Stimulated activated CD4-positive, alpha-beta T cell treated with anti-CD3 and anti-CD28 coated beads, Interleukin-12 subunit alpha, Interleukin-12 subunit beta, amount 100 ng/mL, for 48 hours (primary cell): ENCODE measurements at places on chromosomes 16 and 17.

DNA sequence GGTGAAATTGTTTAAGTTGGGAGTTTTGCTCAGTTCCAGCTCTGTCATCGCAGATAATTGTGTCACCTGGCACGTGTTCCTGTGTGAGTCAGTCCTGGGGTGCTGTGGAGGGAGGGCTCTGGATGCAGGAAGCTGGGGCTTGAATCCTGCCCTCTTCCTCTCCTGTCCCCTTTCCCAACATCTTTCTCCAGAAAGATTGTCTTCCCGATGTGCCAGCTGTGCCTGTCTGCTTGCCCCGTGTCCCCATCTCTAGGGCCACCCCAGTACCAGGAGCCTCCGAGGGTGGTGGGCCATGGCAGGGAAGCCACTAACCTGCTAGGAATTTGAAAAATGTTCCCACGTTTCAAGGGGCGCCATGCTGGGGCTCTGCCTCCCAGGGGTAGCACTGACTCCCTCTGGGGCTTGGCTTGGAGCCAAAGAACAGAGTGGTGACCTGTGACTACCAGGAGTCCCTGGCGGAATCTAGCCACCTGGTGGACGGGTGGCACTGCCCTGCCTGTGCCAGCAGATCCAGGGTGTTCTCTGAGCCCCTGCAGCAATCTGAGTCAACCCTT lies 198.1 kb downstream of the ENGASE start:
- no peak for DNase-seq

DNA sequence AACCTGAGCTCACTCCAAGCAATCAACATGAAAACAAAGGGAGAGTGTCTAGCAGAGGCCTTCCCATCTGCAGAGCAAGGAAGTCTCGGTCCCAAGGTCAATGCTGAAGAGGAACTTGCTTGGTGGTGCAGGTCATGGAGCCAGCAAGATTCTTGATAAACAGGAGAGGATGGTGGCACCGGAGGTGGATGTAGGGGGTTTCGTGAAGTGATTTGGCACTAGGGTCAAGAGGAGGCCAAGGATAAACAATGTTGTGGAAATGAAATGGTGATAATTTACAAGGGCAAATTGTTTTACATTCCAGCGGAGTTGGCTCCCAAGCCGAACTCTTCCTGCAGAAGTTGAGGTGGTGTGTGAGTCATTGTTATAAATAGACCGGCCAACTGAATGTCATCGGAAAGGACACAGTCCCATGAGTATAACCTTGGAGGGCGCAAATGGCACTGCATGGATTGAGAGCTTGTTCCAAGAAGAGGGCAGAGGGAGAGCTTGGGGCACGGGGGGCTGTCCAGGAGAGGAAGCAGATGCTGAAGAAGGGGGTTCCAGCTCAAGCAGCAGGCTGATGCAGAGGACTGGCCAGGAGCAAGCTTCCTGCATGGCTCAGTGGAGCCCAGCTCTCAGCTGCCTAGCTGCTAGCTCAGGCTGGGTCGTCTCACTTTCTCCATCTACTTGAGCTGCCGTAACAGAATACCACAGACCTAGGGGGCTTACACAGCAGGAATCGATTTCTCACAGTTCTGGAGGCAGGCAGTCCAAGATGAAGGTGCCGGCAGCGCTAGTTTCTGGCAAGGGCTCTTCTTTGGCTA lies 136.6 kb downstream of the COPRS start:
- no peak for DNase-seq

DNA sequence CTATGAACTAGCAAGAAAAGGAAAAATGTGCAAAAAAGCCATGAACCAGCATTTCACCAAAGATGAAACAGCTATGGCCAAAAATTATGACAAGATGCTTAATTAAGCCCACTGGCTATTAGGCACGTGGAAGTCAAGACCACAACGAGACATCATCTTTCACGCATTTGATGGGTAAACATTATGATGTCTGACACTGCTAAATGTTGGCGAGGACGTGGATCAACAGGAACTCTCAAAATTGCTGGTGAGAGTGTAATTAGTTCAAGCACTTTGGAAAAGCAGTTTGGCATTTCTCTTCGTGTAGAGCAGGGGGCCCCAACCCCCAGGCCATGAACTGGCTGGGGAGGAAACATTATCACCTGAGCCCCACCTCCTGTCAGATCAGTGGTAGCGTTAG lies 39.6 kb upstream of the ADGRG1 start:
- DNase-seq = no peak

DNA sequence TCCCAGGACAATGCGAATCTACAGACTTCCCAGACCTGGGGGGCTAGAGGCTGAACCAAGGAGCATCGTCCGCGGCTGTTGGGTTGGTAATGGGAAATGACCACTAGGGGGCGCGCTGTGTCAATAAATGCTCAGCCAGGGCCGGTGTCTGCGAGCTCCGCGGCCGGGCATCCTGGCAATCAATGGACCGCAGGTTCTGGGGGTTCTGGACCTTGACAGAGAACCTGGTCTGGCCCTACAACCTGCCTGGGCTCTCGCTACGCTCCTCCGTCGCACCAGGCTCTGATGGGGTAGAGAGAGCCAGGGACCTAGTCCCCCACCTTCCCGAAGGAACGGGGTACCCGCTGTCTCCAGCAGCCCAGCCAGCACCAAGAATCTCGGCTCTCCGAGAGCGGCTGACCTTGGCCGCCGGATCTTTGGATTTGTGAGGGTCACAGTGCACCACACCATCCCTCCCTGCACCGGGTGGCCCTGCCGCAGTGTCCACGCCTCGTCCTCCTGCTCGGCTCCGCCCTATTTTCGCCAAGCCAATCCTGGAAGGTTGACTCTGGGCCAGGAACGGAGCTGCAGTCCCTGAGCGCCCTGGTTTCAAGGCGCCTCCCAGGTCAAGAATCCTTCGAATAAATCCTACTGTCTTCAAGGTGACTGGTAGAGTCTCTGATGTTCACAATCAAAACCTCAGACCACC lies 20.4 kb upstream of the BEAN1 start:
- peak; percentile 79 for DNase-seq

DNA sequence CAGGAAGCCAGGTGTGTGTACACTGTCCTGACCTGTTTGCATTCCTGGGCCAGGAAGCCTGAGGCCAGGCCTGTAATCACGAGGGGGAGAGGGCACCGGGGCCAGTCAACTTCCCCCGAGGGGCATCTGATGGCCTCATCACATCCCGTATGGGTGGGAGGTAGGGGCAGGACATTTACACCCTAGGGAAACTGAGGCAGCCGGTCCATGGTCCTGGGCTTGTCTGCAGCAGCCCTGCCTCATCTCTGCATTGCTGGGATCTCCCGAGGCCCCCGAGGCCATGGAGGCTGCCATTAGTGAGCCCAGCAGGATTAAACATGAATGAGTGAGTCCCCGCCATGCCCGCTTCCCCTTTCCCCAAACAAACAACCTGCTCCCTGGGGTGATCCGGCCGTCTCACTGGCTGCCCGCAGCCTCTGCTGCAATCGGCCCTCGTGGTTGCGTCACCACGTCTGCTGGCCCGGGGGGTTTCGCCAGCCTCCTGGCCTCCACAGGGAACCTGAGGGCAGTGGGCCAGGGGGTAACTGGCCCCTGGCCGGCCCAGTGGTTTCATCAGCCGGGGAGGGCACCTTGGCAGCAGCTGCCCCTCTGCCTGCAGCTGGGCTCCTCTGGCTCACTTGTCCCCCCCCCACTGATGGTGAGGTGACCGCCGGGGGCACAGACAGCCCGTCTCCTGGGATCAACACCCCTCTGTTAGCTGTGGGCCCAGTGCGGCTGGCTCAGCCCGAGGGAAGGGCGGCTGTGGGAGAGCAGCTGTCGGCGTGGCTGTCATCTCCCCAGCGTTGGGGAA lies 88.3 kb upstream of the GSE1 start:
- DNase-seq = no peak

- no peak for DNase-seq
Observed at GRCh38 chr17:15109608-15110007, 155.5 kb downstream of the PMP22 start.

DNA sequence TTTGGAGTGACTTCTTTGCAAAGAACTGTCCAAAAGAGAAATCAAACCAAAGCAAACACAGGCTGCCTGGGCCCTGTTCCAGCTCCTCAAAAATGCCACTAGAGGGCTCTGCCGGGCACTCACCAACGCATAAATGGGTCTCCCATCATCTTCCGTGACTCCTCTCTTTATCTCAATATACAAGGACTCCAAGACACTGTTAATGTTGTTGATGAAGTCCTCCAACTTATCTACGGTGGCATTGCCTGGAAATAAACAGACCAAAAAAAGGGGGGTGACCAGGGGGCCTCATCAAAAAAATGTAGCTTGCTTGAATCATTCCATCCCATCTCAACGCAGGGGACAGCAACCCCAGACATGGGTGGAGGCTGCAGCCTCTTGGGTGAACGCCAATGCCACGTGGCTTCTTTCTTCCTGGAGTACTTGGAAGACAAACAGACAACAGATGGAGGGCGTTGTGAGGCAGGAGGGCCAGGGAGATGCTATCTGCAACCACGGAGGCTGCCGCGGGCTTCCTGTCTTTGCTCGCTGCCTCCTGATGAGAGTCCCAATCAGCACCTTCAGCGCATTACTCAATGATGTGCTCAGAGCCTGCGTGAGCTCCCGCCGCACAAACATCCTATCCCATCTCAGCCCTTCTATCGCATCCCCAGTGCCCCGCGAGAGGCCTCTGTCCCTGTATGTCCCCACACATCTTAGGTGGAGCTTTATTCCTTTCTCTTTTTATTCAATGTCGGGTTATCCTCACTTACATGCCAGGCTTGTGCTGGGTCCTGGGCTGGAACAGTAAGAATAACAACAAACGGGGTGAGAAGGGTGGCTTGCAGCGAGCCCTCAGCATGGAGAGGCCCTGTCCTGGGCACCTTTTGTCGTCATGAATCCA lies 32.0 kb downstream of the KDM8 start:
- peak; percentile 63 for DNase-seq

GRCh38 chr17:42112552-42113176 lies at the start of gene DHX58:
TSS of gene DHX58 (minus strand) at chr17:42112714. CDS start at chr17:42111892, 822 bp downstream.
- DNase-seq = peak; percentile 68

GRCh38 chr16:68236137-68236825 lies 354 bp upstream of the ESRP2 start:
- no peak for DNase-seq

DNA sequence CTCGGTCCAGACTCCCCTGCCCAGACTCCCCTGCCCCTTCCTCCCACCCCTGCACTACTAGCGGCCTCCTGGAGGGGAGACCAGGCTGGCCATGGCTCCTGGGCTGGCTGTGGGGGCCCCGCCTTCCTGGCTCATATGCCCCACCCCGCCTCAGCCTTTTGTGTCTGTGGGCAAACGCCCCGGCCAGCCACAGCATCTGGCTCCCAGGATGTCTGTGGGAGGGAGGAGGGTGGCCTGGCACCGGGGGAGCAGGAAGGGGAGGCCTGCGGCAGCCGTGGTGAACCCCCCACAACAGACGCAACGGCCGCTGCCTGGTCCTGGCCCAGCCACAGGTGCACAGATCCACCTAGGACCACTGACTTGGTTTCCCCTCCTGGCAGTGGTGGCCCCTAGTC lies 32.9 kb downstream of the BAHCC1 start:
- no peak for DNase-seq

DNA sequence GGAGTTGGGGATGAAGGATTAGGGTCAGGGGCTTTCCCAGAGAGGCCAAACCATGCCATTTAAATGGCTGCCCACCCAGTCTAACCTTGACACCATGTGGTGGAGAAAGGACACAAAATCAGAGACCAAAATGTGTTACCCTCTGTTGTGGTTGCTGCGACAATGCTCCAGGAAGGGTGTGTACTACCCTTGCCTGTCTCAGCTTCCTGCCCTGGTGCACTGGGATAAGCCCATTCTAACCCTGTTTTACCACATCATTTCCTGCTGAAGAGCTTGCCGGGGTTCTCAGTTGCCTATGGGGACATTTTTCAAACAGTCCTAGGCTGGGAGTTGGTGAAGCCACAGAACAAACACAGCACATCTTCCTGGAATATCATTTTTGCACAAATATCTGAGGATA lies 4.9 kb downstream of the OR4D1 start:
- DNase-seq = peak; percentile 8

GRCh38 chr17:27862840-27863239 lies 30.3 kb downstream of the LYRM9 start:
- no peak for DNase-seq

DNA sequence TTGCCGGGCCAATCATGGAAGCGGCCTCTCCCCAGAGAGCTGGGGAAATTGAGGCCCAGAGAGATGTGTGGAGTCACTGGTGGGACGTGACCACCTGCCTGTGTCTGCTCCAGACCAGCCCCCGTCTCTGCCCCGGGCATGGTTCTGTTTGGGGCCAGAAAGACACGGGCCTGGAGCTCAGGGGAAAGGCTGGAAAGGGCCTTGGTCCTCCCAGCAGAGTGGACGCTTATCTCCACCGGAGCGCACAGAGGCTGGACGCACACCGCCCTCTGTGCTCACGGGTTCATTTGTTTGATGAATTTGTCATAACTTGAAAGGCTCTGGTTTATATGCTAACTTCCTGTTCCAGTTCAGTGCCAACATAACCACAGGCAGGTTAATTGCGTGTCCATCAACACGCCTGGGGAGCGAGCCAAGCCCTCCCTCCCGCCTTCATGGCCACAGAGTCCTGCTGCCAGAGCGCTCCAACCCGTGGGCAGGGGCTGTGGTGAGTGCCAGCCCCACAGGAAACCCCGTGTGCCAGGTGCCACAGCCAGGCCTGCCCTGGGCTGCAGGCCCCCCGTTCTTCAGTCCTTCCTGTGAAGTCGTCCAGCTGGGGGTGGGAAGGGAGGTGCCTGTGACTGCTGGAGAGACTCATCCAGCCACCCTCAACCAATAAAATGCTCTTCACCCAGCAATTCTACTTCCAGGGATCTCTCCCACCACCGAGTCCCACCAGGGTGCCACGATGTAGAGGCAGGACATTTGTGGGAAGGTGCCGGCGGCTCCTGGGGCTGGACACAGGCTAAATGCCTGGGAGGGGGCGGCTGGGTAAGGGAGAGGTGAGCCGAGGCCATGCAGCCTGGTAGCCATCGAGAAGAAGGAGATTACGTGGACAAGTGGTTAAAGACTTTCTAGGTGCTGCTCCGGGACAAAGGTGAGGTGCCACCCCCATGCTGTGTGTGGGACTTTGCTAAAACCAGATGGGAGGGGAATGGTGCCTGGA lies 29.4 kb upstream of the BAHCC1 start:
- no peak for DNase-seq

DNA sequence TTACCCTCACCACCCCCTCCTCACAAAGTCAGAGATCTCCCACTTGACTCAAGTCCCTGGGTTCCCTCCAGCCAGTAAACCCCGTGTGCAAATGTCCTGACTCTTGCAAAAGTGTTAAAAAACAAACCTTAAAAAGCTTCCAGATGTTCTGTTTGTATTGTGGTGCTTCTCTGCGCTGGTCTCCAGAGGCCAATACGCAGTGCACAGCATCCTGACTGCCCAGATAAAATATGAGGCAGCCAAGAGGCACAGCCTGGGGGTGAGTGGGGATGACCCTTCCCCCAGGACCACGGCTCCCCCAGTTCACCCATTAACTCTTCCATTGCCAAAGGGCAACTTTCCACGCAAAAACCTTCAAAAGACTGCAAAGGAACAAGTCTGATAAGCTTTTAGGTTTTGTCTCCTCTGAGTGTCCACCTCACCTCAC lies 291.8 kb downstream of the SOX9 start:
- no peak for DNase-seq

DNA sequence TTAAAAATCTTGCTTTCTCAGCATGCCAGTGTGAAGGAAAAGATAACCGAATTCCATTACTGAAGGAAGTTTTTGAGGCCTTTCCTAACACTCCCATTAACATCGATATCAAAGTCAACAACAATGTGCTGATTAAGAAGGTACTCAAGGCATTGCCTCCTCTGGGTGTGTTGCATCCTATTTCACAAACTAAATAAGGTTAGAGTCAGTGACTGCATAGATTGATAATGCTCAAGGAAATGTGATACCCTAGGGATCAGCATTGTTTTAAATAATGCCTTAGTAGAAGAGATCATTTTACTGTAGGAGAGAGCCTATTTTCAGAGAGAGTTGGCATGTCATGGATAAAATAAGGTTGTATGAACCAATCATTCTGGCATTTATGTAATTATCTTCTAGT lies 36.8 kb downstream of the GDPD1 start:
- no peak for DNase-seq

- DNase-seq = no peak
Observed at GRCh38 chr16:8512941-8513624, 77.2 kb downstream of the TMEM114 start.
